Naive thymus-derived CD4-positive, alpha-beta T cell (primary cell): ENCODE measurements at places on chromosomes 5 and 9.

GRCh38 chr5:81638471-81638870, 112.4 kb downstream of the SSBP2 start:
- DNase-seq: no peak

DNA sequence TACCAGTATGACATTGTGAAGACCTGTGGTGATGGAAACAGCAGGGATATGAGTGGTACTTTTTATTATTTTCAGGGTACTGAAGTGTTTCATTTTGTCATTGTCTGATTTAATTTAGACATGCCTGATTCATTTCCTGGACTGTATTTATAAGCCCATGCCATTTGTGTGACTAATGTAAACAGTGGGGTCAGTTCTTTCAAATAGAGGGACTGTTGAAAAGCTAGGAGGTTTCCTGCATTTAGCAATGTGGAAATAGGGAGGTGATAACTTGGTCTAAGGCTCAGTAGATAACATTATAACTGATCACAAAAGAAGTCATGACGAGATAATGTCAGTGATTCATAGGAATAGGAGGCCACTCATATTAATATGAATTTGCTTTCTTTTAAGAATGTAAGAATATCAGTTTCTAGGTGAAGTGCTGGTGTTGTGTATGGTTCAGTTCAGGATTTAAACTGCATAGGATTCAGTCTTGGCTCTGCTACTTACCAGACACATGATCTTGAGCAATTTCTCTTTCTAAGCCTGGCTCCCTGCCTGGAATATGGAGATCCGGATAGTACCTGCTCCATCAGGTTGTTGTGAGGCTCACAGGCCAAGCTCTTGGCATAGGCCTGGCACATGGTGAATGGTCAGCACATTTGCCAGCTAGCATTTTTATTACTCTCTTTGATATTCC, 7.5 kb downstream of the RASGRF2 start:
- no peak for DNase-seq

- DNase-seq: no peak
These were observed 68.3 kb downstream of the ADAMTS2 start for GRCh38 chr5:179276838-179277395.

GRCh38 chr5:143886651-143887638, 75.0 kb downstream of the HMHB1 start:
- DNase-seq: no peak

DNA sequence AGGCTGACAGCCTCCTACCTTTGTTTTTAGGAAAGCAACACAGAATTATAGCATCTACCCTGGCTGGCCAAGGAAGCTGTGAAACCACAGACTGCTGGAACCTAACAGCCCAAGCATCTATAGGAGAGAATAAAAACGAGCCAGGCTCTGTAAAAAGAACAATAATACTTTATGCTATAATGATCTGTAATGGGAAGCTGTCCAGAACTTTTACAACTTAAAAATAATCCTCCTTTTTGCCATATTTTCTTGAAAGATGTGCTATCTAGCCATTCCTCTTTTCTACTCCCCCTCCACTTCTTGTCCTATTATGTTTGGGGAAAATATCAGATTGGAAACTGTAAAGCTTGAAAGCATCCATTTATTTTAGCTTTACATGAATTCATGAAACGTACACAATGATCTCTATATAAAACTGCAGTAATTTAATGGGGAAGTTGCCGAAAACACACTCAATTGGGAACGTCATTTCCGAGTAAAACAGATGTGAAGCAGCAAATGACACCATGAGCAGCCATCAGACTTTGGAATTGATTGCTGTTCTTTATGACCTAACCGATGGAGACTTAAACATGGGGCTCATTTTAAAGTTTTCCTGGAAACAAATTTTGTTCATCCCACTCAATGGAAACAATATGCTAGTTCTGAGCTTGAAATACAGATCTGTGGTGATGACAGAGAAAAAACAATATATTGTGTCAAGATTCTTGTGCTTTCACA, 450.3 kb upstream of the CLINT1 start:
- DNase-seq: no peak

- no peak for DNase-seq
These were observed 170.7 kb downstream of the MAPKAP1 start for GRCh38 chr9:125536167-125536772.

DNA sequence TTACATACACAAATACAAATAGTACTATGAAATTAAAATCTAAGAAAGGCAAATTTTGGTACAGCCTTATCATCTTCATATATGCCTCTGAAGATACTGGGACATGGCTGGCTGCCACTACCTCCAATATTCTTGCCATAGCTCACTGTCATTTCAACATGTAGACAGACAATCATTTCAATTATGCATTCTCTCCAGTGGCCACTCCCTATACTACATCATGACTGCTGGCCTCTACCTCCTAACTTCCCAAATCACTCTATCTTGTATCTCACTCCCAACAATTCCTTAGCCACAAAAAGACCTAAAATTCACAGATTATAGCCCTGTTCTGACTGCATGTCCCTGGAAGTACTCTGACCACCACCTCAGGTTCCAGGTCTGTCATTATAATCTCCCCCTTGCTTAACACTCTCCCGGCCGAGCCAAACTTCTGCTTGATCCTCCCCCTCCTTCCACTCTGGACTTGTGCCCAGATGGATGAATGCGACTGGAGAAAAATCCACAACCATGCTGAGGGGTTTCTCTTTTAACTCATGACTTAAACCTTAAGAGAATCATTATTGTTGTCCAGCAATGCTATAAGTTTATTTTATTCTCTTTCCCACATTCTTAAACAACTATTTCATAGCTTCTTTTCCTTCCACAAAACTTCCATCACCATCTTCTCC, 225.3 kb upstream of the TLE4 start:
- no peak for DNase-seq

DNA sequence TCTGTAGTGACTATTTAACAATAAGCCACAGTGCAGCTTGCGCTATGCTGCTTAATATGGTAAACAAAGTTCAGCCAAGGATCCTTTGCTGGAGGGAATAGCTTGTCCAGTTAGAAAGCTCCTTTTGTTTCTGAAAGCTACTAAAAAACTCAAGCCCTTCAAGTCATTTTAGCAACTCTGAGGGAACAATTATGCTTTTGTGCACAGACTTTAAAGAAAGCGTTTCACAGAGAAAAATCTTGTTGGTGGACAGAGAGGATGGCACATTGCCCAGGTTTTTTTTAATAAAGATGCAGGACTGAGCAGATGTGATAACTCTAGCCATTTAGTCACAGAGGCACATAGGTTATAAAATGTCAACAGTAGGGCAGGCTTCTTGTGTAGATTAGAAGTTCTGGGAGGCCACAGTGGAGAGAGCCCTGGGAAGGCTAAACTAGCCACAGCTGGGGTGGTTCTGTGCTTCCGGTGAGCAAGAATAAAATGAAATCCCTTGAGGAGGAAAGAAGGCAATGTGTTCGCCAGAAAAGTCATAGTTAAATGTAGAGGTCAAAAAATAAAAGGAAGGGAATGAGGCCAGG, 63.4 kb downstream of the ALDH7A1 start:
- DNase-seq: no peak
